ENCODE measurements at places on chromosomes 16 and 17.

GRCh38 chr17:56808503-56808902, 25.2 kb downstream of the C17orf67 start:
- DNase-seq, result peak; percentile 94

GRCh38 chr16:25637236-25637635, 54.5 kb upstream of the HS3ST4 start:
- no peak for DNase-seq

GRCh38 chr17:56891751-56892150, 22.1 kb downstream of the TRIM25 start:
- no peak for DNase-seq

- DNase-seq, result no peak
These were observed 24.7 kb downstream of the ZZEF1 start for GRCh38 chr17:4118015-4118743.

DNA sequence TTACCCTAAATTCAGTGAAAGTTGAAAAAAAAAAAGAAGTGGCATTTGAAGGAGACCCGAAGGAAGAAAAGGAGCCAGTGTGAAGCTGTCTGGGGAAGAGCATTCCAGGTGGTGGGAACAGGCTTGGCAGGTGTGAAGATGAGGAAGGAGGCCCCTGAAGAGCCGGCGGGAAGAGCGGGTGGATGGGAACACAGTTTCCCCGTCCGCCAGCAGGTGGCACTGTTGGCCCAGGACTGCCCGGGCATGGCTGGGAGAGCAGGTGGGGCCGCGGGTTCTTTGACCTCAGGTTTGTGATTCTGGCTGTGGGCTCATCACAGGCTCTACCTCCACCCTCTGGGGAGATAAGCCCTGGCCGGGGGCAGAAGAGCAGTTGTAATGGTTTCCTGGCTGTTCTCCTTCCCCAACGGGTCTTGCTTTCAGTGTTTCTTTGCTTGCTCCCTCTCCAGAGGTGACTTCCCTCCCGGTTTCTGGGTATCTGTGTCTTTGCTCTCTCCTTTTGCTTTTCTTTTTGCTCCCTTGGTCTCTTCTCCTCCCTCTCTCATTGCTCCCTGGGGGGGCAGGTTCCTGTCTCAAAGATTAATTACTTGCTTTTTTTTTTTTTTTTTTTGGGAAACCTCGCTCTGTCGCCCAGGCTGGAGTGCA, 32.3 kb downstream of the RAP1GAP2 start:
- DNase-seq, result no peak

GRCh38 chr16:2238838-2239675, 2.8 kb downstream of the DNASE1L2 start:
- no peak for DNase-seq

DNA sequence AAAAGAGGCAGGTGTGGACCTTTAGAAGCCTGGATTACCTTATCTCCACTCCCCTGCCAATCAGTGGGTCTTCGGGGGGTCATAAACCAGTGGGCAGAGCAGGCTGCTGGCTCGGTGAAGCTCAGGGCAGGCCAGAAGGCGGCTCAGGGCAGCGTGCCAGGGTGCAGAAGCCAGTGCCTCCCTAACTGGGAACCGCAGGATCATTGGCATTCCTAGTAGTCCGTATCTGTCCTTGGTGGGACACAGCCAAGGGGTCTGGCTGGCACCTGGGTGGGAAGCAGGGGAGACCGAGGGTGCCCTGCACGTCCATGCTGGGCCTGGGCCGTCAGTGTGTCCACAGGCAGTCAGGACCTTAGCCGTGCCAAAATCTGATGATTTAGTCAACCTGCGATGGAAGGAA, 76.8 kb downstream of the SEC14L1 start:
- DNase-seq, result peak; percentile 12

DNA sequence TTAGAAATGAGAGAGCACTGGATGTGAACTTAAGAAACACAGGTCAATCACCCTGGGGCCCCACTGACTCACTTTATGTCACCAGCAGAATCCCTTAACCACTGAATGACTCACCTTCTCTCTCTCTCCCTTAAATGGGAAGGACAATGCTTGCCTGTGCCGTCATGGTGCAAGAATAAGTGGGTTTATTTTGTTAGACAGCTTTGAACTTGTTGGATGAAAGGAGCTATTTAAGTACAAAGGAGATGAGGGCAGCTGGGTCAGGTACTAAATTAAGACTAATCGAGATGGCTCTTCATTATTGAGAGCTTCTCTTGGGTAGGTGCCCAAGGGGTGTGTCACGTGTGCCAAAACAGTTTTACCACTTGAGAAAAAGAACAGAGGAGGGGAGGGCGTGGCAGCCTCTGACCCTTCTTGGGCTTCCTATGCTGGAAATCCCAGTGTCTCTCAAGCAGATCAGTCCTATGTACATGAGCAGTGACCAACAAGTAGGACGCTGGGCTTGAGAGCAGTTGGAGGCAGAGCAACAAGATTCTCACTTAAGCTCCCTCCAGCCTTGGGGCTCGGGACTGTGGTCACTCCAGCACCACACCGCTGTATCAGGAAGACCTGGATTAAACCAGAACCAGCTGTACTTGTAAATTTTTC, 6.7 kb upstream of the KRT31 start:
- no peak for DNase-seq

GRCh38 chr17:65362826-65363225, 198.6 kb downstream of the AXIN2 start:
- DNase-seq, result no peak

GRCh38 chr16:24139282-24139681, 116.9 kb upstream of the CACNG3 start:
- DNase-seq, result no peak

- no peak for DNase-seq
These were observed 8.2 kb downstream of the RNF166 start for GRCh38 chr16:88697831-88698615.

DNA sequence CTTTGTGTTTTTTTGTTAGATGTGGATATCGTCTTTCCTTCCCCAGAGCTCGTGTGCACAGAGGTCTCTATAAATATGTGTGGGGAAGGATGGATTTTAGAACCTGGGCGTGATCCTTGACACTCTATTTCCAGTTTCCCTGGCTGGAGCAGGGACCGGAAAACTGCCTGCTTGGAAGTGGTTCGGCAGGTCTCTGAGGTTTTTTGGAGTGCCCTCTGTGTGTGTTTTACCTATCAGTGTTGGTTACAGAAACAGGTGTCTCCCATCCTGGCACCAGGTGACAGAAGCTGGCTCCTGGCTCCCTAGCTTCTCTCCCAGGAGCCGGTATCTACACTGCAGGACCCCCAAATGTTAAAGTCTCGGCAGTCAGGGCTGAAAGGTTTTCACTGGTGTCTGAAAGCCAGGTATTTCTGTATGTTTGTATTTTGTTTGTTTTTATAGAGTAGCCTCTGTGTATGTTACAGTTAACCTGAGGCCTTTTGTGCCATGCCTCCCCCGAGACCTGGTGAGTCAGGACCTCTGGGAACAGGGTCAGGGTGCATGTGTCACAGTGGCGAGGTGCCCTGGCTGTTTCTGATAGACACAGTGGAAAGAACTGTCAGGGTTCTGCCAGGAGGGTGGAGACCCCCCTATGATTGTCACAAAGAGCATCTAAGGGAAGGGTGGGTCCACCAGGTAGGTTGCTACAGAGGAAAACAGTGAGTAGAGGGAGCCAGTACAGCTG, 31.3 kb downstream of the ZC3H18 start:
- no peak for DNase-seq

- DNase-seq, result no peak
These were observed 492.3 kb downstream of the NPIPA7 start for GRCh38 chr16:16871196-16871595.

- DNase-seq, result no peak
These were observed 28.7 kb downstream of the HIC1 start for GRCh38 chr17:2083613-2084035.

GRCh38 chr17:72602517-72603419, 481.9 kb downstream of the SOX9 start:
- no peak for DNase-seq

DNA sequence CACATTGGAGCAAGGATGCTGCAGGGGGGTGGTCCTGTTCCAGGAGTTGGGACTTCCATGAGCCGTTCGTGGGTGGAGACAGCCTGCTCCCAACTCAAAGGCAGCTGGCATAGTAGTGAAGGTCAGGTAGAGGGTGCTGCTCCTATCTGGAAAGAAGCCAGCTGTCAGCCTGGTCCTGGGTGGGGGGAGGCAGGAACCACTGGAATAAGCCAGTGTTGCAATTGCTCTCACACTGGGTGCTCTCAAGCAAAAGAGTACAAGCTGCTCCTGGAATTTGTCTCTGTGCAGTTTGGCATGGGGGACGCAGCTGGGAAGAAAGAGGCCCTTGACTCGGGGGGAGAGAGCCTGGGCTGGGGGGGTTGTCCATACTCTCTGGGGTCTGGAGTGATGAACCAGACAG, 8.7 kb downstream of the CACNG5 start:
- no peak for DNase-seq

- no peak for DNase-seq
These were observed 20.6 kb upstream of the KCNJ12 start for GRCh38 chr17:21355586-21355985.

GRCh38 chr17:78946631-78947030, 21.4 kb upstream of the TIMP2 start:
- DNase-seq, result no peak

DNA sequence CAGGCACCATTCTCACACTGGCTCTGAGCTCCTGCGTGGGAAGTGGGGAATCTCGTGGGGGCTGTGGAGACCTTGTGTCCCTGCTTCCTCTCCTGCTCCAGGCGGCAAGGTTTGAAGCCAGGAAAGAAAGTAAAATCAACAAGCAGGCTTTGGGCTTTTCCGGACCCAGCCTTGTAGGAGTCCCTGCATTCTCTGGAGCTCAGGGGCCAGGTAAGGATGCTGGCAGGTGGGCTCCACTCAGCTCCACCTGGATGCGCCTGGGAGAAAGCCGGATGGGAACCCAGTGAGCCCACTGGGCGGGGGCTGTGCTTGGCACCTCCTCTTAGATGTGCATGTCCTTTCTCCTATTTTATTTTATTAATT, 362.5 kb downstream of the SEC14L1 start:
- DNase-seq, result no peak

- DNase-seq, result no peak
These were observed 1.2 kb downstream of the QPRT start for GRCh38 chr16:29680180-29680598.

DNA sequence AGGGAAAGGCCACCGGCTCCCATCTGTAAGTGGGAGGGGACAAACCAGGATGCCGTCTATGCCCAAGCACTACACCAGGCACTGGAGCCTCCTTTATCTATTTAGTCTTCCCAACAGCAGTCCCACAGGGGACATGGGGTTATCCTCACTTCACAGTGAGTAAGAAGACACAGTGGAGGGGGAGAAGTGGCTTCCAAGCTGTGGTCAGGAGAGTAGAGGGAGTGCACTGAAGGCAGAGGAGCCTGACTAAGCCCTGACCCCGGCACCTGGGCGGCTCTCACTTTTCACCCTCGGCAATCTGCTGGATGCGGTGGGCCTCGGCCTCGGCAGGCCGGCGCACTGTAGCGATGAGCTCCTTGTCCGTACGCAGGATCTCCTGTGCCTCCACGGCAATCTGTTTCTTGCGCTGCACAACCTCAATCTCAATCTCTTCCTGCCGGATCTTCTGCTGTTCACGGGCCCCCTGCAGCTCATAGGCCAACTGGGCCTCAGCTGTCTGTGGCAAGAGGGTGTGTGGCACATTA, 15.9 kb downstream of the FLOT2 start:
- DNase-seq, result no peak

- no peak for DNase-seq
These were observed 874 bp downstream of the WWP2 start for GRCh38 chr16:69762814-69763598.
